Fibroblast of the conjunctiva (primary cell): ENCODE measurements at places on chromosomes 4 and X.

- no peak for DNase-seq
Measured at GRCh38 chr4:153228512-153229140, 24.4 kb downstream of the TRIM2 start.

GRCh38 chr4:139241086-139241783, 38.8 kb downstream of the MGARP start:
- no peak for DNase-seq

DNA sequence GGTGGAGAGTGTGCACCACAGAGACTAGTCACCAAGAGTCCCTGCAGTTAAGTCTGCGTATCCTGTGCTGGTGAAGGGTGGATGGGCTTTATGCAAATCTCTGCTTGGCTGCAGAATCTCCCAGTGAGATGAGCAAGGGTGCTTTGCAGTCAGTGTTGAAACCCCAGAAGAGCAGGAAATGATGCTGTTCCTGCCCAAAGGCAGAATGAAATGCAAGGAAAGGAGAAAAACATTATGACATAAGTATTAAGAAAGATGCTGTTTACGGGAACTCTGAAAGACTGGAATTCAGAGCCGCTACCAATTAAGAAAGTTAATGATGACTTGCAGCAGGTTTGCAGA, 25.4 kb upstream of the ACSL1 start:
- no peak for DNase-seq

- no peak for DNase-seq
Measured at GRCh38 chrX:30010471-30010870, 204.9 kb upstream of the MAGEB2 start.

DNA sequence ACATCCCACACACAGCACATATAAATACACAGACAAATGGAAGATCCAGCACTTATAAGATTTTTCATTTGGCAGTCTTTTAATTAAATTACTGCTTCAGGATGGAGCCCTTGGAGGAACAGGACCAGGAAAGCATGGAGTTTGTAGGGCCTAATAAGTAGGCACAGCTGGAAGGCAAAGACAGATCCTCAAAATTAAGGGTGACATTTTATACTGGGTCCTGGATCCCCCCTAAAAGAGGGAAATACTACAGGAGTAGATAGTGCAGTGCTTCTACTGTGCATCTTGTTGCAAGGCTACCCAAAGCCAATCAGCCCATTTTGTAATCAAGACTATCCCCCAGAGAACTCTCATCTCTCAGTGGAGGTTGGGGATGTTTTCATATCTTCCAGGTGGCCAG, 1860.7 kb upstream of the PCDH10 start:
- DNase-seq = no peak

DNA sequence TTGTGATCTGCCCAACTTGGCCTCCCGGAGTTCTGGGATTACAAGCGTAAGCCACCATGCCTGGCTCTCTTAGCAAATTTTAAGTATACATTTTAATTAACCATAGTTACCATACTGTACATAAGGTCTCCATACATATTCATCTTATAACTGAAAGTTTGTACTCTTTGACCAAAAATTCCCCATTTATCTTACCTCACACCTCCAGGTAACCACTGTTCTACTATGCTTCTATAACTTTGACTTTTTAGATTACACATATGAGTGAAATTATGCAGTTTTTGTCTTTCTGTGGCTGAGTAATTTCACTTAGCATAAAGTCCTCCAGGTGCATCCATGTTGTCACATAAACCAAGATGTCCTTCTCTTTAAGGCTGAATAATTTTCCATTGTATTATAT, 17.4 kb downstream of the C4orf51 start:
- no peak for DNase-seq

GRCh38 chr4:87971866-87972265, 3.6 kb upstream of the SPP1 start:
- no peak for DNase-seq

DNA sequence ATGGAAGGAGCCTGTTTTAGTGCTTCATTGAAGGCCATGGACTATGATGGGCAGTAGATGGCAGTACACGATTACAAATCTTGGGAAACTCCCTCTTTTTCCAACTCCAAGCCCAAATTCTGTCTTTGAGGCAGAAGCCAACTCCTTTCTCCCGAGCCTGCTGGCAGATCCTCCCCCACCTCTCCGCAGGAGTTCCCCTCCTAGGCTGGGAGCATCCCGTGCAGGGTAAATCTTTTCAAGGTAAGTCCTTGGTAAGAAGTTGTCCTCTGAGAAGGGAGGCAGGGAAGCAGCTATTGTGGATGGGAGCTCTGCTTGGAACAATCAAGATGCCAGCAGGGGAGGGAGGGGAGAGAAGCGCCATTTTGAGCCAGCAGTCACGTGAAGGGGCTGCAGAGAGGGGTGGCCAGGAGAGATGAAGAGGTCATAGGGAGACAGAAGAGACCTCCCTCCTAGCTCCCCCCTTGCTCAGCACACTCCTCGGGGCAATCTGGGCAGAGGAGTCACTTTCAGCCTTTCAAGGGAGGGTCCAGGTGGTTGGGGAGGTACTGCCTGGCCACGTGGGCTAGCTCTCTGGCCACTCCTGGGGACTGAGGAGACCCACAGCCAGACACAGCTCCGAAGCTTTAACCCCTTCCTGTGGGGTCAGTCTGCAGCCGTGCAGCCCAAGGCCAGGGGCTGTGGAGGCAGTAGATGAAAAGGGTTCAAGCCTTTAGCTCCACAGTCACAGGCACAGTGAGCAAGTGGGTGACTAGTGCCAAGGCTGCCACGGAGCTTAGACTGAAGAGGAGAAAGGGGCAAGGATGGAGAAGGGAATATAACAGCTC, 9.6 kb downstream of the CC2D2A start:
- DNase-seq = peak; percentile 86

GRCh38 chr4:153018684-153019083, 82.6 kb downstream of the FHDC1 start:
- DNase-seq = no peak

DNA sequence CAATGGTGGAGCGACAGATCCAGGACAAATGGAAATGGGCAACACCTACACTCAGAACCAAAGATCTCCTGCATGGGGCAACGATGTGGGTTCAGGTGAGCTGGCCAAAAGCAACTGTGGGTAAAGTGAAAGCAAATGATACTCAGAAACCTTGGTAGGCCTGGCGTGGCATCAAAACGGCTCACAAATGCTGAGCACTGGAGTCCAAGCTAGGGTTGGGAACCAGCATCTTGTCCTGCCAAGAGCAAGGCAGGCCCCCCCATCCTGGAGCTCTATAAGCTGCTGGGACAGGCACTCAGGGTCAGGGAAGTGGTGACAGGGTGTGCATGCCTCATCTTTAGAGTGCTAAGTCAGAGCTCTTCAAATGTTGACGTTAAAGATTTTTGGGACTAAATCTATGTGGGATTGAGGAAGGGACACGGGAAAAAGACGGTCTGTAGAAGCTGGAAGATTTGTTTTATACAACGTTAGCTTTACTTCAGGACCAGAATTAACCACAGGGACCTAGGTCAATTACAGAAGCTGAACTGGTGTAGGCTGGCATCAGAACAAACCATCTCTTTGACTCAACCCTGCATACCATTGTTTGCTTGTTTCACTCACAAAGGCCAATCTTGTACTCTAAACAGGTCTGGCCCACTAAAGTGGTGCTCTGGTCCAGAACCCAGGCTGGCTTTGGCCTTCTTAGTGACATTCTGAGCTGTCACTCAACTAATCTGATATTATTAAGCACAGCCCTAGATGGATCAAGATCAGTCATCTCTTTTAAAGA, 10.7 kb downstream of the ATP8A1 start:
- no peak for DNase-seq

- DNase-seq = no peak
Measured at GRCh38 chr4:156961196-156962057, 10.2 kb downstream of the PDGFC start.
